ENCODE measurements at places on chromosomes 12 and 14.

- no peak for DNase-seq
Measured at GRCh38 chr12:45208604-45209487, 7.0 kb upstream of the ANO6 start.

GRCh38 chr12:68532204-68532886, 78.4 kb upstream of the RAP1B start:
- DNase-seq: no peak

DNA sequence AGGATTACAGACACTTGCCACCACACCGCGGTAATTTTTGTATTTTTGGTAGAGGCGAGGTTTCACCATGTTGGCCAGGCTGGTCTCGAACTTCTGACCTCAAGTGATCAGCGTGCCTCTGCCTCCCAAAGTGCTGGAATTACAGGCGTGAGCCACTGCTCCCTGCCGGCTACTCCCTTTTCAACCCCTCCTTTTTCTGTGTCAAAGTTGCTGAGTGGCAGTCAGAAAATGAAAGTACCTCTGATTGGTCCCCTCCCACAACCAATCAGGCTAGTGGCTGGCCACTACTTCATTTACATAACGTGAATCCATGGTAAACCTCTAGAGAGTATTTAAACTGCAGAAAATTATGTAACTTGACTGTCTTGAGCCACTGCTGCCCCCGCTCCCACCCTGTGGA, 5.9 kb downstream of the RESF1 start:
- DNase-seq: no peak

DNA sequence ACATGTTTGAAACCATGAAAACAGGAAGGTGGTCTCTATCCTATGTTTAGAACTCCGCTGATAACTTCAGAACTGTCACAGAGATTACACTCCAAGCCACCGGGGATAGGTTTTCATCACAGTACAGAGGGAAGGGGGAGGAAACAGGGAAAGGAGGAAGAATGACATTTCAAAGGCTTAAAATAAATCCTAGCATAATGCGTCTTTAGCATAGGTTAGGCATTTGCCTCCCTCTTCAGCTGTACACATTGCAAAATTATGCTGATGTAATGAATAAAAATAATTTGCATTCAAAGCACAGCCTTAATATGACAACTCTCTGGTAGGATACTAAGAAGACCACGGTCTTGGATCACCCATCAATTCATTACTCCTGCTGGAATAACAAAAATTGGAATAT, 54.3 kb upstream of the PYGL start:
- no peak for DNase-seq

GRCh38 chr14:63671987-63672386, 30.3 kb upstream of the WDR89 start:
- no peak for DNase-seq

- no peak for DNase-seq
Measured at GRCh38 chr12:47350062-47350408, 270.3 kb upstream of the AMIGO2 start.

DNA sequence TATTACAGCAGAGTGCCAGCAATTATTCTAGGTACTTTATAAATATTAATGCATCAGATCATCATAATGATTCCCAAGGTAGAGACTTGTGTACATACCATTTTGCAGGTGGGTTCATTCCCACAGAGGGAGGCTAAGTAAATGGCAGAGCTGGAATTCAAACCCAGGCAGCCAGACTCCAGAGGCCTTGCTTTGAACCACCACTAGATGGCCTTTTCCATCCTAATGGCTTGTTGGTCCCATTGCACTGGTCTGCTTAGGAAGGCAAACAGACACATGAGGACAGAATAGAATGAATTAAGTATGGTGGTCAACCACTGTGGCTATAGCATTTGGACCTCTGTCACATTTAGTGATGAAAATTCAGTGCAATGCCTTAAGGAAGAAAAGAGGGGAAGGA, 158.7 kb downstream of the METTL25 start:
- DNase-seq: no peak

- DNase-seq: no peak
Measured at GRCh38 chr14:100110816-100111215, 45.6 kb downstream of the EVL start.

DNA sequence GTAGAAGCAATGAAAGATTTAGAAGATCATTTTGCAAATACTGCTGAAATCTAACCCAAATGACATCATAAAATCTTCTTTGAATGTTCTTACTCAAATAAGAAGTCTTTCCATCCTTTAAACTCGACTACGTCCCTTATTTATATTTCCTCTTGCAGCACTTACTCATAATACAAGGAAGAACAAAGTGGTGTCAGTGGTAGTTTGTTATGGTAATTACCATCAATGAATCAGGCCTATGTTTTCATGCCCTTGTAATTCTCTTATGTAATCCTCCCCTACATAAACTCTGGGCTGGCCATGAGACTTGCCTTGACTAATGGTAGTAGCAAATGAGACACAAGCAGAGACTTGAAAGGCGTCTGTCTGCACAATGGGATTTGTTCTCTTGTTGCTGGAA, 17.0 kb downstream of the EEA1 start:
- no peak for DNase-seq

DNA sequence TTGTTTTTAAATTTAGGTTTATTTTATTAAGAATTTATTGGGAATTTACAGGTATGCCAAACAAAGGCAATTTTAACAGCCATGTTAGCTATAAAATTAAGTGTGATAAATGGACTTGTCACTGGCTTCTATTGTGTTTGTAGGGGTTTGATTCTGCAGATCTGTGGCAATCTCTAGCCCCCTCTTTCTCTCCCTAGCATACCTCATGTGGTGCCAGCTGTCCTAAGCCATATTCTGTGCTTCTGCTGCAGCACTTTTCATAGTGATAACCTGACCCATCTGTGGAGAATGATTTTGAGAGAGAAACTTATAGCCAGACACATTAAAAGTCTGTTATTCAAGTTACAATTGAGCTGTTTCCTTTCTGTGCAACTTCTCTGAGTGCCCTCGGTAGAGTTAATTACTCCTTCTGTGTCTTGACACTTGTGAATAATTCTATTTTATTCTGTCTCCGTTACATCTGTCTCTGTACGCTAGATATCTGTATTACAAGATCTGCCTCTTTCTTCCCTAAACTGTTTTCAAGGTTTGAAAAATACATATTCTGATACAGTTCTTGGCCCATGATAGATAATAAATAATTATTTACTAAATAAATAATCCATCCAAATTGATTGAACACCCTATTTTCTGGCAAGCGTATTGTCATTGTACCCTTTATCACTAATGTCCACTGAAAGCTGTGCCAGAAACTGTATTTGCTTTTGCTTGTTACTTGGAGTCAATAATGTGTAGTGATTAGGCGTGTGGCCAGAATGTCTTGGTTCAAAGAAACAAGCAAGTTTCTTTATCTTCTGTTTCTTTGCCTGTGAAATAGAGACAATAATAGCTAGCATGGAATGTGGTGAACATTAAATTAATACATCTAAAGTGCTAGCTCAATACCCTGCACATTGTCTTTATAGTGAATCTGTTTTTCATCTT, 40.0 kb downstream of the FRS2 start:
- no peak for DNase-seq

- no peak for DNase-seq
Measured at GRCh38 chr14:20428010-20428365, 8.0 kb downstream of the KLHL33 start.

DNA sequence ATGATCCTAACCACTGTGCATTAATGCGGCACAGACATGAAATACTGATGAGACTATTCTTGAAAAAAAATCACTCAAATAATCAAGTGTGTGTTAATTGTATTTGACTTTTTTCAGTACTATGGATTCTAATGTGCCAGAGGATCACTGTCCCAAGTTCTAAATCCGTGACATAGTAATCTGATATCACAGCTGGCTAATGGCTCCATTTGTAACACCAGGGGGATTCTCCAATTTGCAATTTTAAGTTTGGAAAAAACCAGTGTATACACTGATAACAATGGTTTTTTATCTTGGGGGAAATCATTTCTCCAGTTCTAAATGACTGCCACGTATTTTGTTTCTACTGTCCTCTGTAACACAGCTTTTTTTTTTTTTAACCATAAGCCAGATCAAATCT, 33.0 kb downstream of the MPHOSPH9 start:
- no peak for DNase-seq

DNA sequence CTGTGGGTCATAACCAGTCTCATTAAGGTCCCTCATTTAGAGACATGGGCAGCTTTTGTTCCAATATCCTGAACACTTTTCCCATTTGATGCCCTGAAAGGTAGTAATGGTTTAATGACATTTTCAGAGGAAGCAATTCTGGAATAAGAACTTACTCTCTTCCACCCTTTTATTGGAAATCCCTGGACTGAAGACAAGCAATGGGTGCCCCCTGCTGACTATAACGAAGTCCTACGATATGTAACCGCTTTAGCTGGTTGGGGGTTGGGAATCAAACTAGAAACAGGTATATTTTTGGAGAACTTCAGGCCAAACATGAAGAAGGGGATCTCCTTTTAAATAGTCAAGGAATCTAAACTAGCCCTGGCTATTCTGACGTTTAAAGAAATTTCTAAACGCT, 20.5 kb downstream of the SARNP start:
- DNase-seq: no peak

- DNase-seq: no peak
Measured at GRCh38 chr12:6542209-6543009, 8.1 kb downstream of the GAPDH start.

- DNase-seq: no peak
Measured at GRCh38 chr12:38543151-38543550, 226.6 kb downstream of the ALG10B start.

- no peak for DNase-seq
Measured at GRCh38 chr12:49882248-49882850, 21.4 kb downstream of the FAIM2 start.

- DNase-seq: no peak
Measured at GRCh38 chr12:52871291-52872039, 22.7 kb upstream of the KRT78 start.

- DNase-seq: no peak
Measured at GRCh38 chr12:57726151-57726883, 12.2 kb downstream of the AGAP2 start.

GRCh38 chr14:24892497-24893051, 157.4 kb downstream of the STXBP6 start:
- DNase-seq: no peak

DNA sequence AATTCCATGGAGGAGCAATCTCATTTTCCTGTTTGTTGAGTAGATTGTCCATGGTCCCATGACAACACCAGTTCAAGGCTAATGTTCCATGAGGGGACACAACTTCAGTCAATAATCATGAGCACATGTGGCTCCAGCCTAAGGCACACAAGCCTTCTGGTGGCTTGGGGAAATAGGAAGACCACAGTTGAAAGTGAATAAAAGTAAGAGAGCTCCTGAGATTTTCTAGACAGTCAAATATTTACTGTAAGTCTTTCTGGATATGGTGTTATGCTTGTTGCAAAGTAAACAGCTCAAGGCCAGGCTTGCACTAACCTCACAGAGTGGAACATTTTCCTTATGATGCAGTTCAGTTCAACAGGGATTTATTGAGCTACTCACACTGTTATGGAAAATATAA, 206.9 kb upstream of the SLC38A2 start:
- no peak for DNase-seq

GRCh38 chr14:61973981-61974380, 211.8 kb downstream of the SNAPC1 start:
- no peak for DNase-seq

DNA sequence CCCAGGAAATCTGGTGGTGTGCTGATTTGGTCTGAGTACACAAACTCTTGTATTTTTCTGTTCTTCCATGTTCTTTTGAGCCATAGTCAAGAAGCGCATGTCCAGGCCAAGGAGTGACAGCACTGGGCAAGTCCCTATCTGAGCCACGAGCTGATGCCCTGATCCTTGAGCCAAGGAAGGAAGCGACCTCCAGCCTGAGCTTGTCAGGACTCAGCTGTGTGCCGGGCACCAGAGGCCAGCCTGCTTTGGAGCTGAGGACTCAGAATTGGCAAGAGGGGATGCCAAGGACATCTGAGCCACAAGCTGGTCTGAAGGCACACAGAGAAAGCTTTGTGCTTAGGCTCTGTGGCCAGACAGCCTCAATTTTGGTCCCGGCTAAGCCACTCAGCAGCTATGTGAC, 52.6 kb downstream of the GALNT16 start:
- no peak for DNase-seq

DNA sequence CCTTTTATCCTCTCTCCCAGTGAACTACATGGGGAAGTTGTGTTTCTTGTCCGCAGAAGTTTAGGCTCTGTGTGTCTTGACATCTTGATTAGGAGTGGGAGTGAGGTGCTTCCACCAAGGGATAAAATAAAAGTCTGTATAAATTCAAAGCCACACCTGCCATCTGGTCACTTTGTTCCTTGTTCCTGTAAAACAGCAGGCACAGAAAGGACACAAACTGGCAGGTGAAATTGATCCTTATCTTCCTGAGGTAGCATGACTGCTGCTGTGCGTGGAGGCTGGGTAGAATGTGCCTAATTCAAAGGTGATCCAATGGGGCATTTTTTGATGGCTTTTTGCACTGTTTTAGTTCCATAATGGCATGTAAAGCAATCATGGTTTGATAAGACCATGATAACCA, 104.3 kb upstream of the KITLG start:
- DNase-seq: no peak

- no peak for DNase-seq
Measured at GRCh38 chr12:76692846-76693245, 71.1 kb upstream of the ZDHHC17 start.

GRCh38 chr12:116421785-116422538, 137.2 kb upstream of the MAP1LC3B2 start:
- DNase-seq: no peak

DNA sequence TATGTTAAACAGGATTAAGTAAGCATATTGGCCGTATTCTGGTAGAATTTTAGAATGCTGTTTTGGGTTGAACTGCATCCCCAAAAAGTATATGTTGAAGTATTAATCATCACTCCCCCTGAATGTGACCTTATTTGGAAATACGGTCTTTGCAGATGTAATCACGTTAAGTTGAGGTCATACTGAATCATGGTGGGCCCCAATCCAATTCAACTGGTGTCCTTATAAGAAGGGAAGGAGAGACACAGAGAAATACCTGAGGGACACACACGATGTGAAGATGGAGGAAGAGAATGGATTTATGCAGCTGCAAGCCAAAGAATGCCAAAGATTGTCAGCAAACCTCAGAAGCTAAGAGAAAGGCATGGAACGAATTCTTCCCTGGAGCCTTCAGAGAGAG, 268.6 kb downstream of the ITPR2 start:
- DNase-seq: no peak
